ENCODE measurements at places on chromosomes 6 and 20.

GRCh38 chr6:113055061-113055460, 707.9 kb downstream of the RFPL4B start:
- no peak for DNase-seq
- H3K4me1 ChIP-seq: no peaks in the 10 kb centered on the region
- H3K36me3 ChIP-seq: no peaks in the 10 kb centered on the region
- H3K4me3 ChIP-seq: no peak overlapping the region
- no peaks in the 10 kb centered on the region for H3K27me3 ChIP-seq

GRCh38 chr6:21476112-21476511, 117.4 kb upstream of the SOX4 start:
- H3K27ac ChIP-seq: no peak overlapping the region
- no peaks in the 10 kb centered on the region for H3K27me3 ChIP-seq
- H3K36me3 ChIP-seq: no peaks in the 10 kb centered on the region
- no peak for DNase-seq
- H3K4me3 ChIP-seq: no peak overlapping the region

GRCh38 chr6:157584036-157584435, 203.0 kb downstream of the ZDHHC14 start:
- no peaks in the 10 kb centered on the region for H3K36me3 ChIP-seq
- H3K27me3 ChIP-seq: no peaks in the 10 kb centered on the region
- H3K4me1 ChIP-seq: peaks cover 14% of the 10 kb centered on the region
- H3K4me3 ChIP-seq: no peak overlapping the region
- DNase-seq: no peak

DNA sequence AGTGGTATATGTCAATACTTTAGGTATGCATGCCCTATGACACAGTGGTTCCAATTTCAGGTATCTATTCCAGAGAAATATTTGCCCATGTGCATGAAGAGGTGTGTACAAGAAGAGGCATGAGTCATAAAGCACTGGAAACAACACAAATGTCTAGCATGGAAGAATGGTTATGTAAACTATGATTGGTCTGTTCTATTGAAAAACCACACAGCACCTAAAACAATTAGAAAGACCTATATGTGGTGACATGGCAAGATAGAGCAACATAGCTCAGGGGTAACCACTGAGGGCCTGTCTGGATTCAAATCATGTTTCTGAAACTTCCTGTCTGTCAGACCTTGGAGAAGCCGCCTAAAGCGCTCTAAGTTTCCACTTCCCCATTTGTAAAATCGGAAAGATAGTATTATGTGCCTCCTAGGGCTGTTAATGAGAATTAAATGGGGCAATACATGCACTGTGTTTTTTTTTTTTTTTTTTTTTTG, 76.0 kb upstream of the SHLD1 start:
- H3K27me3 ChIP-seq: no peaks in the 10 kb centered on the region
- DNase-seq: no peak
- no peak overlapping the region for H3K4me3 ChIP-seq
- H3K27ac ChIP-seq: no peak overlapping the region
- no peaks in the 10 kb centered on the region for H3K36me3 ChIP-seq

DNA sequence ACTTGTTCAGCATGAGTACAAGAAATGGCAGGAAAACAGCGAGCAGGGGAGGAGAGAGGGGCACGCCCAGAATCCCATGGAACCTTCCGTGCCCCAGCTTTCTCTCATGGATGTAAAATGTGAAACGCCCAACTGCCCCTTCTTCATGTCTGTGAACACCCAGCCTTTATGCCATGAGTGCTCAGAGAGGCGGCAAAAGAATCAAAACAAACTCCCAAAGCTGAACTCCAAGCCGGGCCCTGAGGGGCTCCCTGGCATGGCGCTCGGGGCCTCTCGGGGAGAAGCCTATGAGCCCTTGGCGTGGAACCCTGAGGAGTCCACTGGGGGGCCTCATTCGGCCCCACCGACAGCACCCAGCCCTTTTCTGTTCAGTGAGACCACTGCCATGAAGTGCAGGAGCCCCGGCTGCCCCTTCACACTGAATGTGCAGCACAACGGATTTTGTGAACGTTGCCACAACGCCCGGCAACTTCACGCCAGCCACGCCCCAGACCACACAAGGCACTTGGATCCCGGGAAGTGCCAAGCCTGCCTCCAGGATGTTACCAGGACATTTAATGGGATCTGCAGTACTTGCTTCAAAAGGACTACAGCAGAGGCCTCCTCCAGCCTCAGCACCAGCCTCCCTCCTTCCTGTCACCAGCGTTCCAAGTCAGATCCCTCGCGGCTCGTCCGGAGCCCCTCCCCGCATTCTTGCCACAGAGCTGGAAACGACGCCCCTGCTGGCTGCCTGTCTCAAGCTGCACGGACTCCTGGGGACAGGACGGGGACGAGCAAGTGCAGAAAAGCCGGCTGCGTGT, 11.6 kb downstream of the TNFAIP3 start:
- H3K4me1 ChIP-seq: peaks cover 7% of the 10 kb centered on the region
- DNase-seq: no peak
- H3K27me3 ChIP-seq: no peaks in the 10 kb centered on the region
- no peak overlapping the region for H3K27ac ChIP-seq
- no peak overlapping the region for H3K4me3 ChIP-seq

DNA sequence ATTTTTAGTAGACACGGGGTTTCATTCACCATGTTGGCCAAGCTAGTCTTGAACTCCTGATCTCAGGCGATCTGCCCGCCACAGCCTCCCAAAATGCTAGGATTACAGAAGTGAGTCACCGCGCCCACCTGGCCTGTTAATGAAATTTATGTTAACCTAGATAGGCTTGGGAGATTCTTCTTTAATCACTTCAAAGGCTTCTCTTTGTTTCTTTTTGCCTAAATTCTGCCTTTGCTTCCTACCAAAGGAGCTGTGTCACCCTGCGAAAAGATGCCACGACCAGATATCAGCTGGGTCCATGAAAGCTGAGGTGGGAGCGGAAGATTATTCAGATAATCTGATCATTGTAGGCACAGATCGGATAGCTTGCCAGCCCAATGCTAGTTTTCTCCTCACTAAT, 75.3 kb downstream of the GMPR start:
- DNase-seq: no peak
- no peaks in the 10 kb centered on the region for H3K27me3 ChIP-seq
- peaks cover 6% of the 10 kb centered on the region for H3K4me1 ChIP-seq
- no peak overlapping the region for H3K27ac ChIP-seq
- H3K36me3 ChIP-seq: no peaks in the 10 kb centered on the region

DNA sequence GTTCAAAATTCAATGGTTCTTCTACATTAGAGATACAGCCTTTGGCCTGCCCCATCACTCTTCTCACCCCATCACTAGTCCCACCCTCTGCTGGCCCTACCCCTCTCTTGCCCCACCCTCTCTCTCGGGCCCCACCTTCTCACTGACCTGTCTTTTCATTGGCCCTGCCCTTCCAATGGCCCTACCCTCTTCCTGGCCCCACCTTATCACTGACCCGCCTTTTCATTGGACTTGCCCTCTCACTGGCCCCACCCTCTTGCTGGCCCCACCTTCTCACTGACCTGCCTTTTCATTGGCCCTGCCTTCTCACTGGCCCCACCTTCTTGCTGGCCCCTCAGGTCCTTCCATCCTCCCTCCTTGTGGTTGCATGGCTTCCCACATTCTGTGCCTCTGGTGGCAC, 107.2 kb upstream of the PLEKHG1 start:
- H3K4me1 ChIP-seq: no peaks in the 10 kb centered on the region
- H3K27me3 ChIP-seq: no peaks in the 10 kb centered on the region
- H3K27ac ChIP-seq: no peak overlapping the region
- H3K36me3 ChIP-seq: no peaks in the 10 kb centered on the region
- no peak for DNase-seq
- no peak overlapping the region for H3K4me3 ChIP-seq

DNA sequence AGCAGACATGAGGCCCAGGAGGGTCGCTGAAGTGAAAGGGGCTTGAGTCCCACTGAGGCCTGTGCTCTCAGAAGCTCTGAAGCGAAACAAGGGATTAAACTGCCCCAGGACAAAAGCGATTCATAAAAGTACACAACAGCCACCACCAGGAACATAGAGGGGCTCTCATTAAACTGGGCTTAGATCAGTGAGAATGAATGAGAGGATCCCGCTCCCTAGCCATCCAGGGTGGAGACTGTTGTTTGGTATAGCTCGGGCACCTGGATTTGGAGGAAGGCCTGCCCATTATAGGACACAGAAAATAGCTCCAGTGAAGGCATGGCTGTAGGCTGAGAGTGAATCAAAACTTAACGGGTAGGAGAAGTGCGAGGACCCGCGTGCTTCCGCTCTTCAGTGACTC, 91.6 kb upstream of the TAB2 start:
- H3K27me3 ChIP-seq: no peaks in the 10 kb centered on the region
- no peak for DNase-seq
- H3K27ac ChIP-seq: no peak overlapping the region
- H3K36me3 ChIP-seq: no peaks in the 10 kb centered on the region
- no peaks in the 10 kb centered on the region for H3K4me1 ChIP-seq

GRCh38 chr20:53823121-53823764, 229.6 kb upstream of the ZNF217 start:
- no peaks in the 10 kb centered on the region for H3K4me1 ChIP-seq
- H3K27me3 ChIP-seq: no peaks in the 10 kb centered on the region
- DNase-seq: no peak
- no peaks in the 10 kb centered on the region for H3K36me3 ChIP-seq
- H3K4me3 ChIP-seq: no peak overlapping the region

GRCh38 chr20:17334932-17335331, 108.1 kb downstream of the PCSK2 start:
- DNase-seq: no peak
- H3K36me3 ChIP-seq: no peaks in the 10 kb centered on the region
- H3K27ac ChIP-seq: no peak overlapping the region
- no peaks in the 10 kb centered on the region for H3K27me3 ChIP-seq
- H3K4me3 ChIP-seq: no peak overlapping the region

DNA sequence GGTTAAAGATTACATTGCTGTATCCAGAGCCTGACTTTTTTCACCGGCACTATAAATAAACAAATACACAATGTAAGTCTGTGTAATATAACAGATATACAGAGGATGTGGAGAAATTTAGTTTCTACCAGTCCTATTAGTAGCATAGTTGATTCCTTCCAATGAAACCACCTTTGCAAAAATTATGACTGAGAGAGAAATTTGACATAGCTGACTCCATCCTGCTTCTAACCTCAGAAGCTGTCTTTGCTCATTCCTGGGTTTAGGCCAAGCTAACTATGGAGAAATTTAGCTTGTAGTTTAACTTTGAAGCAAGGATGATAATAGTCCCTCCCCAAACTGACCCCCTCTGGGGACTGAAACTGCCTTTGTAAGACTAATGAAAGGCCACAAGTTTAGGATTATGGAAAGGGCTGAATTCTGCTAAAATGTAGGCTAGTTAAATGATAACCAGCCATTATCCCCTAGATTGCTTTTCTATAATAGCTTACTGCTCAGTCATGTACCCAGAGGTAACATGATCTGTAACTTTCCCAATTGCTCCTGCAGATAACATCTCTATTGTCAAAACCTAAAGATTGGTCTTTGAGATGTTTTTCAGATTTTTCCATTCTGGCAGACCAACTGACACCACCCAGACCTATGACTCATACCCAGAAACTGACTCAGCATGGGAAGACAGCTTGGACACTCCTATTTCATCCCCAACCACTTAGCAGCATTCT, 172.8 kb upstream of the ARG1 start:
- H3K4me1 ChIP-seq: no peaks in the 10 kb centered on the region
- no peak overlapping the region for H3K4me3 ChIP-seq
- H3K27me3 ChIP-seq: no peaks in the 10 kb centered on the region
- H3K27ac ChIP-seq: no peak overlapping the region
